ENCODE measurements at places on chromosomes 13 and 19.

GRCh38 chr19:45115809-45116615 lies 23.0 kb downstream of the PPP1R37 start:
- DNase-seq = no peak

DNA sequence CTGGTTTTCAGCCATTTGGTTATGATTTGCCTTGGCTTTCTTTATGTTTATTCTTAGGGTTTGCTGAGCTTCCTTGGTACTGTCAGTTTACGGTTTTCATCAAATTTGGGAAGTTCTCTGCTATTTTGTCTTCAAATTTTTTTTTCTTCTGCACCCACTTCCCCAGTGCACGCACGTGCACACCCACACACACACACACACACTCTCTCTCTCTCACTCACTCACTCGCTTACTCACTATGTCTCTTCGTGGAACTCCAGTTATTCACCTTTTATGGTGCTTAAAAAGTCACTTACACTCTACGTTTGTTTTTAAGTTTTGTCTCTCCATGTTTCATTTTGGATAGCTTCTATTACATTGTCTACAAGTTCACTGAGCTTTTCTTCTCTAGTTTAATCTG lies 7.1 kb downstream of the AKAP11 start:
- DNase-seq = no peak

GRCh38 chr19:54432144-54432738 lies 16.8 kb upstream of the LENG8 start:
- DNase-seq = no peak

- peak; percentile 49 for DNase-seq
Measured at GRCh38 chr13:70568571-70568970, 460.3 kb upstream of the KLHL1 start.

DNA sequence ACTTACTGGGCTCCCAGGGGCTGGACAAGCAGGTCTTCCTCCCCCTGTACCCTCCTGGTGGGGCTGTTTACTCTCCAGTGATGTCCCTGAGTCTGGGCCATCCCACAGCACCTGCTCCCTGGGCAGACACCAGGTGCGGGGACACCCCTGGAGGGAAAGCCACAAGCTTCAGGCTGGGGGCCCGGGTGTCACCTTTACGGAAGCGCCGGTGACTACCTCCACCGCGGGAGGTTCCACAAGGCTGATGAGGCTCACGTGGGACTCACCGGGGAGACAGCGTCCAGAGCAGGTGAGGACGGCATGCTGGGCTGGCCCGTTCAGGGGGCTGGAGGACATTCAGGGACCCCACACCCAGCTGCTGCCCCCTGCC lies 24.9 kb downstream of the NFILZ start:
- DNase-seq = no peak

- no peak for DNase-seq
Measured at GRCh38 chr13:104487006-104487405, 1420.8 kb upstream of the SLC10A2 start.

DNA sequence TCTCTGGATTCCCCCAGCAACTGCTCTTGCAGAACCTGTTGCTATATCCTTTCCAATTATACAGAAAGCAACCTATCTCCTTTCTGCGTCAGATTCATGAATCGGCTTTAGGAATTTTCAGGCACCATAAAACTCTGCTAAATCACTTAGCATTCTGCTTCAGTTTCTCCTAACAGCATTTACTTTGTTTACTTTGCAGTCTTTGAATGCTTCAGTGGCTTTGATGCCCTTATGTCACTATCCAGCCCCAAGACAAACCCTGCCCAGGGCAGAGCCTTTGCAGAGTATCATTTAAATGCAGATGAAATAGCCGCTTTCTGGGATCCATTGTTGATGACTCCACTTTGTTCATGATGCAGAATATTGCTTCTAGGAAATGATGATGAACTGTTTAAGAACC lies 43.1 kb downstream of the SLITRK1 start:
- DNase-seq = no peak

GRCh38 chr13:74280795-74281490 lies 146.7 kb upstream of the KLF12 start:
- DNase-seq = no peak

DNA sequence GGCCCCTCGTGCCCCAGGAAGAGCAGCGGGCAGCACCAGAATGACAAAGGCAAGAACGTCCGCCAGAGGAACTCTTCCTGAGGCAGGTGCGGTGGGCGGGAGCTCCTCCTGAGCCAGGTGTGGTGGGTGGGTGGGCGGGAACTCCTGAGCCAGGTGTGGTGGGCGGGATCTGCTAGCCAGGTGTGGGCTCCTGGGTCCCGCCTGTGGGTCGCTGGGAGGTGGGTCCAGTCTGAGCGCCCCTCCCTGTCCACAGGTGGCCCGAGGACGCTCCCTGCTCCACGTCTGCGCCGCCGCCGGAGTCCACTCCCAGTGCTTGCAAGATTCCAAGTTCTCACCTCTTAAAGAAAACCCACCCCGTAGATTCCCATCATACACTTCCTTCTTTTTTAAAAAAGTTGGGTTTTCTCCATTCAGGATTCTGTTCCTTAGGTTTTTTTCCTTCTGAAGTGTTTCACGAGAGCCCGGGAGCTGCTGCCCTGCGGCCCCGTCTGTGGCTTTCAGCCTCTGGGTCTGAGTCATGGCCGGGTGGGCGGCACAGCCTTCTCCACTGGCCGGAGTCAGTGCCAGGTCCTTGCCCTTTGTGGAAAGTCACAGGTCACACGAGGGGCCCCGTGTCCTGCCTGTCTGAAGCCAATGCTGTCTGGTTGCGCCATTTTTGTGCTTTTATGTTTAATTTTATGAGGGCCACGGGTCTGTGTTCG lies 7.0 kb upstream of the HCN2 start:
- no peak for DNase-seq

GRCh38 chr13:34246511-34246910 lies 428.6 kb downstream of the RFC3 start:
- no peak for DNase-seq

DNA sequence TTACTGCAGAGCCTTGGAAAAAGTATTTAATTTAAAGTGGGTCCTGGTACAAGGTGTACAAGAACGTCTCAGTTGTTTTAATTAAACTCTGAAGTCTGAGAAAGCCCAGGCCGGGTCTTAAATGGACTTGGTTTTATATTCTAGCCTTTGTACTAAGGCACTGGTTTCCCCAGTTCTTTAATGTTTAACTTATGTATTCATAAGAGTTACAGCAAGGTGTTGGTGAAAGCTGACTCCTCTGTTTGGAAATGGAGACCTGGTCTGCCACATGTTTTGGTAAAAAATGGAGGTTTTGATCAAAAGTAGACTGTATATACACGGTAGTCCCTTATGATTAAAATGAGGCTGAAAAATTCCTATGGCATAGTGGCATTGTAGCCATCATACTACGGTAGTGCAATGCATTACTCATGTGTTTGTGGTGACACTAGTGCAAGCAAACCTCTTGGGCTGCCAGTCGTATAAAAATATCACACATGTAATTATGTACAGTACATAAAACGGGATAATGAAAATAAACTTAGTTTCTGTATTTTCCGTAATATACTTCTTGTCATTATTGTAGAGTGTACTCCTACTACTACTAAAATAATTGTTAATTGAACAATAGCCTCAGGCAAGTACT lies 883.4 kb upstream of the SPRY2 start:
- no peak for DNase-seq

- DNase-seq = no peak
Measured at GRCh38 chr13:42706286-42706685, 75.1 kb upstream of the FAM216B start.

DNA sequence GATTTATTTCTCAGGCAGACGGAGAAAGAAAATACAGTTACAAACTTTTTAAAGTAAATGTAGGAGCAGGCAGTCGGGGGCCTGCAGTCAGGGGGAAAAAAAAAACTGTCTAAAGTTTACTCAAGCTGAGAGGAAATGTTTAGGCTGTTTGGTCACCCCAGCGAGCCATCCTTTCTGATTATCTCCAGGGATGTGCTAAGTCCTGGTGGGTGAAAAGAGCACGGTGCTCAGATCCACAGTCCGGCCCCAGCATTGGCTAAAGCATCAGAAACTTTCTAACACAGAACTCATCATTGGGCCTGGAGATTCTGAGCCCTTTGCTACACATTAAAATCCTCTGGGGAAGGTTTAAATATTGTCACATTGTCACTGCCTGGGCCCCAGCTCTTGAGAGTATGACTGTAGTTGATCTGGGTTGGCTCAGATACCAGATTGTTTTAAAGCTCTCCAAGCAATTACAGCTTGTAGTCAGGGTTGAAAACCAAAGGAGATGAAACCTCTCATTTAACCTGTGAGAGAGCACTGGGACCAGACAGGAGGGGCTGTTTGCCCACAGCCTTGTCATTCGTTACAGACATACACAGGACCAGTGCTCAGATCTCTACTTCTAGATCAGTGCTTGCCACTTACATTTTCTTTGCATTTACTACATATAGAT lies 131.1 kb upstream of the HTR2A start:
- no peak for DNase-seq

DNA sequence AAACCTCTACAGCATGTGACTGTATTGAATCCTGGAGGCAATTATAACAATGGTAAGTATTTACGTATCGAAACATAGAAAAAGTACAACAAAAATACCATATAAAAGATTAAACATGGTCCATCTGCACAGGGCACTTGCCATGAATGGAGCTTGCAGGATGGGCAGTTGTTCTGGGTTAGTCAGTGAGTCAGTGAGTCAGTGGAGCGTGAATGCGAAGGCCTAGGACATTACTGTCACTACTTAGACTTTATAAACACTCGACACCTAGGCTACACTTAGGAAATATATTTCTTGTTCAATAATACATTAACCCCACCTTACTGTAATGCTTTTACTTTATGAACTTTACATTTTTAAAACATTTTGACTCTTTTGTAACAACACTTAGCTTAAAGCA lies 35.6 kb upstream of the TMTC4 start:
- DNase-seq = no peak

DNA sequence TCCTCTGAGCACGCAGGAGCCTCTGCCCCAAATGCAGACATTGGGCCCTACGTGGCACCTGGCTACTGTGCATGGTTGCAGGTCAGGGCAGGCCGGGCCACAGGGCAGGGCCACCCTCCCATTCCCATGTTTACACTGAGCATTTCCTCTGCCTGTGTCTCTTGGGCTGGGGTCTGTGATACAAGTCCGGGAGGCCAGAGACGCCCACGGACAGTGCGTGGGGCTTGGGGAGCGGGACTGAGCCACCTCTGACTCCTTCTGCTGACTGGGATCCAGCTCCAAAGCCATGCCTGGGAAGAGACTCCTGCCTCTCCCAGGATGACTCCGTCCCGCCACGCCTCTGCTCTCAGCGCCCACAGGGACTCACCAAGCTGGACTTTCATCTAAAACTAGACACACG lies 18.8 kb downstream of the GAS6 start:
- no peak for DNase-seq

DNA sequence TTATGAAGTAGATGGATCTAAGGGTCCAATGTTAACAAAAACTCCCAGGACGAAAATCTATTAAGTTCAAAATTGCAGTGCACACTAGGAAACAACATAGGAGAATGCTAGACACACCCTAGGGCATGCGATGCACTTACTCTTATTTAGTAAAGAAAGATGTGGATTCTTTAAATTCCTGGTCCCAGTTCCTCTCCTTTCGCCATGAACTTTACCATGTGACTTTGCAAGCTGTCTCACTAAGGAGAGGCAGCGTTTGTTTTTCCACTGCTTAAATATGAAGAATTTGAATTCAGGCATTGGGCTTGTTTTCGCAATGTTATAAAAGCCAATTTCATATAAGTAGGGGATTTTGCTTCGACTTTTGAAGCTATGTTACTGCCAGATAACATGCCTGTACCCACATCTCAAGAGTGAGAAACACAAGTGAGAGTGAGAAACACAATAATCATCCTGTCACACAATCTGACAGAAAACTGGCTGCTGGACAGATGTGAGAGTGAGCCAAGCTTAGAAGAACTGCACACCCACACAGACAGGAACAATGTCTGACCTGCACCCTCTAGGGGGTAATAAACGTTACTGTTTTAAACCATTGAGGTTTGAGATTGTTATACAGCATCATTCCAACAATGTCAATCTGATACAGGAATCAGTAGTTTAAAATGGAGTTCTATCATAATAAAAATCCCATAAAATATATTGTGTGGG lies 1308.4 kb downstream of the SLITRK5 start:
- DNase-seq = no peak

DNA sequence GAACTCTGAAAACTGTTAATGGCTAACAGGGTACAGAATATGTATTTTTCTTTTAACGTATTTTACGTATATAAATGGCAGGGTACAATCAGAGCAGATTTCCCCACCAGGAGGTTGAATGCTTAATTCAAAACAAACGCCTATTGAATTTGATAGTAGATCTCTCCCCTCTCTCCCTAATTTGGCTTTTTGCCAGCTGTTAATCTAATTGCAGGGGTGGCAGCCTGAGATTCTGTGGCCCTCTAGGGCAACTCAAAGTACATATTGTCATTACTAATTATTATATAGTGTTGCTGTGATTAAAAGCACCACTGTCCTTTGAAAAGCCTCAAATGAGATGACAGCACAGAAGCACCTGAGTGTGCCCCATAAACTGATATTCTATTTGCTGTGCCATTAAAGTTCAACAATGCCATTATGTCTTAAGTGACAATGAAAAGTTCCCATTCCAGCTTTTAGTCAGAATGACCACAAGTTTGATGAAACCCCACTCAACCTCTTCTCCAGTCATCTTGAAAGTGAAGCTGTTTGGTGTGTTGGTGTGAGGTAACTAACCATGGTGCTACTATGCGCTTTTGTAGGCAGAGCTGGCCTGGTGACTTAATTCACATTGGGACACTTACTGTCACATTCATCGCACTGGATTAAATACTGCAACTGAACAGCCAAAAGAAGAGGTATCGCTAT lies 351.4 kb downstream of the KCNRG start:
- no peak for DNase-seq

- DNase-seq = no peak
Measured at GRCh38 chr19:40245506-40246128, 19.1 kb upstream of the CCNP start.

GRCh38 chr19:7373862-7374261 lies 25.1 kb downstream of the ARHGEF18 start:
- no peak for DNase-seq

DNA sequence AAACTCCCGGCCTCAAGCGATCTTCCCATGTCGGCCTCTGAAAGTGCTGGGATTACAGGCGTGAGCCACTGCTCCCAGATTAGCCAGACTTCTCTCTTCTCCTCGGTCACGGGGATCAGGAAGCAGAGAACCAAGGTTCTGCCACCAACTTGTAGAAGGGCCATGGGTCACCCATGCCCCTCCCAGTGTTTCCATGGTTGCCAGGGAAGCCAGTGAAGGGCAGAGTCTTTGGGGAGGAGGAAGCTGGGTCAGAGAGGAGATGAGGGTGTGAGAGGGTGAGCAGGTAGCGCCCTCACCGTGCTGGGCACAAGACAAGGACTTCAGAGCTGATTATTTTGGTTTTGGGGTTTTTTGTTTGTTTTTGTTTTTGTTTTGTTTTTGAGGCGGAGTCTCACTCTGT lies 77.1 kb downstream of the GNG7 start:
- no peak for DNase-seq

DNA sequence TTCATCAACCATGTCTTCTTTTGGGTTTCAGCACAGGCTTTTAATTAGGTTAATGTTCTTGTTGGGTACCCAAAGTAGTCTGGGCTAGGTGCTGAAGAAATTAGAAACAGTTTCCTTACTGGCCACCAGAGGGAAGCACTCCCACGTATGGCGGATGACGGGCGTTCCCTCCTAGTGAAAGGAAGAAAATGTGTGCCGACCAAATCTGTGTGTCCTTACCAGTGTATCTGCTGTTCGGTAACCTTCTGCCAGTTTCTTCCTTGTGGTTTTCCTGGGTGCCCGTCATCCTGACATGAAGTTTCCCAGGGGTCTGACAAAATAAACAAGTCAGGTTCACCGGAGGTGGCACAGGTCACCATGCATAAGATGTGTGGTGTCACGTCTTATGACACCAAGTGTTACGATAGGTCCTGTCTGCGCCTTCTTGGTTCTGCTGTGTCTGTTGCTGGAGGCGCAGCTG lies 6.0 kb upstream of the WDR88 start:
- peak; percentile 34 for DNase-seq

GRCh38 chr13:20869540-20869939 lies 33.0 kb downstream of the XPO4 start:
- DNase-seq = no peak
